Osteoblast (primary cell): ENCODE measurements at places on chromosomes 3 and 15.
A peak's percentile ranks its signal among the peaks of the same experiment; 100 is the strongest.

DNA sequence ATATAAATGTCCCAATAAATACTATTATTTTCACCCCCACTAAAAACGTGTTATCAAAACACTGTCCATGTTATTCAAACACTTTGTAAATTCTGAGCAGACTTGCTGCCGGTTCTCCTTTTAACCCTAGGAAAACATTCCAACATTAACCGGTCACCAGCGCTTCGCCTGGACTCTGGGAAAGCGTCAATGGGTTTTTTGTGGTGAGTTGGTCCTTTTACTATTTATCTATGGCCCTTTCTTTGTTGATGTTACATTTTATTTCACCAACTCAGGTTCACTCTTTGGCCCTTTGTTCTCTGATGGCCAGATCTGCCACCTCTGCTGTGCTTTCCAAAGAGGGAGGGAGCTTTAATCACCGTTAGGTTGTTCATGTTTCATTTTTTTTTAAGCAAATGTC lies 4.1 kb upstream of the EOMES start:
- DNase-seq, result no peak

GRCh38 chr3:152313430-152313829 lies 44.7 kb downstream of the MBNL1 start:
- no peak for DNase-seq

DNA sequence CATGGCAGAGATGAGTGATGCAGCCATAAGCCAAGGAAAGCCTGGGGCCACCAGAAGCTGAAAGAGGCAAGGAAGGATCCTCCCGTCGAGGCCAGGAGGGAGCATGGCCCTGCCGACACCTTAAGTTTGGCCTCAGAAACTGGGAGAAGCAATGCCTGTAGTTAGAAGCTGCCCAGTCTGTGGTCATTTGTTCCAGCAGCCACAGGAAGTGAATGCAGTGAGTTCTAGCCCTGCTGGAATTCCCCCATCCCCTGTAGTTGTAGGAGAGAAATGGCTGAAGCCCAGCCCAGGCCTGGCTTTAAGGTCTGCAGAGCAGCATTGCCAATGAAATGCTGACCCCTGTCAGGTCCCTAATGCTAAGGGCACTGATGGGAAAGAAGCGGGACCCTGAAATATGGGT lies 12.2 kb upstream of the CHSY1 start:
- DNase-seq, result no peak

DNA sequence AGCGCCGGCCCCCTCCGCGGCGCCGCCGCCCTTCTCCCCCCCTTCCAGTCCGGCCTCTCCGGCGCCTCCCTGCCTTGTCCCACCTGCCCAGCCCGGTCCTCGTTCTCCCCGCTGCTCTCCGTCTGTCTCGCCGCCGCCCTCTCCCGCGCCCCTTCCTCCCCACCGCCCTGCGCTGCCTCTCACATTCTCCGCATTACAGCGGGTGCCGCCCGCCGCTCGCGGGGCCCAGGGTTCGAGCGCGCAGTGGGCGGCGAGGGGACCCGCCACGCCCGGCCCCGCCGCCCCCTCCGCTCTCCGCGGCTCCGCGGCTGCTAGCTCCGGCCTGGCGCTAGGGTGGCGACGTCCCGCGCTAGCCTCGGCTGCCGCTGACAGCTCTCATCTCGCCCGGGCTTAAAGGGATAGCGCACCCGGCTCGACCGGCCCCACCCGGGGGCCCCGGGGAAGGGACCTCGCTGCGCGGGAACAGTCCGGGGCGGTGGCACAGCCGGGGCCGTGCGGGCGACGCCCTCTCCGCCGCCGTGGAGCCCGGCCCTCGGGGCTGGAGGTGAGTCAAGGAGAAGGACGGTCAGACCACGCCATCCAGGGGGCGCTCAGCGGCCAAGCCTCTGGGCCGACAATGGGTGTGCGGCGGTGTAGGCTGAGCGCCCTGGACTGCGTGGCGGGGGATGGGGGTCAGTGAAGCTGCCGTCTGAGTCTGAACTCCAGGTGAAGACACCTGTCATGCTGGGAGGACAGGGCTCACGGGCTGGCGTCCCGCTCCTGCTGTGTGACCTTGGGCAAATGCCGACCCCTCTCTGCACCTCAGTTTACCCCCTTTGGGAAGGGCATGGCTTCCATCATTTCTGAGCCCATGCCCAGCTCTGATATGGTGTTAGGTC lies 187.4 kb upstream of the LINGO1 start:
- DNase-seq, result peak; percentile 85

GRCh38 chr3:117750674-117751269 lies 1041.2 kb downstream of the TUSC7 start:
- DNase-seq, result no peak

DNA sequence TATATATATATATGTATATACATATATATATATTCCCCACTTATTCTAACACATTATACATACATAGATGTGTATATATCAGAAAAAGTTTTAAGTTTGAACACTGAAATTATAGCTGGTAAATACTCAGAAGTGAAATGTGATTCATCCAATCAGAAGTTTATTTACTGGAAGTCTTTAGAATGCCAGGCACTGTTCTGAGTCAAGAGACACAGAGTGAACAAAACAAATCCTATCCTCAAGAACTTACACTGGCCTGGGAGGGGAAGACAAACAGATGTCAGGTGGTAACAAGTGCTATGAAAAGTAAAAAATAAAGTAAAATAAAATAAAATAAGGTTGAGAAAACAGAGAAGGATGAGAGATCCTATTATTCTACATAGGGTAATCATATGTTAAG lies 13.4 kb downstream of the DHX36 start:
- DNase-seq, result no peak

GRCh38 chr3:127002195-127003174 lies 19.6 kb downstream of the PLXNA1 start:
- DNase-seq, result peak; percentile 100

- no peak for DNase-seq
These were observed 50.0 kb downstream of the RASGRP1 start for GRCh38 chr15:38514601-38515000.

GRCh38 chr15:51775967-51776816 lies 24.8 kb downstream of the TMOD2 start:
- peak; percentile 43 for DNase-seq

GRCh38 chr3:190608850-190609589 lies 95.1 kb downstream of the IL1RAP start:
- no peak for DNase-seq

DNA sequence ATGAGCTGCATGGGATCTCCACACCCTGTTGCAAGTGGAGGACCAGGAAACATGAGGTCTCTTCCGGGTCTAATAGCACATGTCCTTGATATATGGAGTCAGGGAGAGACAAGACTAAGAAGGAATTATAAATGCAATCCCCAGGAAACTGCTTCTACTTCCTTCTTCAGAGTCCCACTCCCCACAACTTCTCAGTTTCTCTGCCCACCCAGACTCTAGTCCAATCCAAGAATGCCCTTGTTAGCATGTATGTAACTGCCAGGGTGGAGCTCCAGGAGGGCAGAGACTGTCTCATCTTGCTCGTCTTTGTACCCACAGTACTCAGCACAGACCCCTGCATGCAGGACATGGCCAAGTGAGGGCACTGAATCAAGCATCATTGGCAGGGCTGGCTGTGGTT lies 8.3 kb downstream of the DAPK2 start:
- DNase-seq, result no peak

- DNase-seq, result no peak
These were observed 373.8 kb downstream of the ZNF385D start for GRCh38 chr3:21377071-21377769.

GRCh38 chr3:101807888-101808287 lies 28.9 kb downstream of the NXPE3 start:
- no peak for DNase-seq

GRCh38 chr15:101452572-101452971 lies 36.9 kb downstream of the PCSK6 start:
- no peak for DNase-seq

DNA sequence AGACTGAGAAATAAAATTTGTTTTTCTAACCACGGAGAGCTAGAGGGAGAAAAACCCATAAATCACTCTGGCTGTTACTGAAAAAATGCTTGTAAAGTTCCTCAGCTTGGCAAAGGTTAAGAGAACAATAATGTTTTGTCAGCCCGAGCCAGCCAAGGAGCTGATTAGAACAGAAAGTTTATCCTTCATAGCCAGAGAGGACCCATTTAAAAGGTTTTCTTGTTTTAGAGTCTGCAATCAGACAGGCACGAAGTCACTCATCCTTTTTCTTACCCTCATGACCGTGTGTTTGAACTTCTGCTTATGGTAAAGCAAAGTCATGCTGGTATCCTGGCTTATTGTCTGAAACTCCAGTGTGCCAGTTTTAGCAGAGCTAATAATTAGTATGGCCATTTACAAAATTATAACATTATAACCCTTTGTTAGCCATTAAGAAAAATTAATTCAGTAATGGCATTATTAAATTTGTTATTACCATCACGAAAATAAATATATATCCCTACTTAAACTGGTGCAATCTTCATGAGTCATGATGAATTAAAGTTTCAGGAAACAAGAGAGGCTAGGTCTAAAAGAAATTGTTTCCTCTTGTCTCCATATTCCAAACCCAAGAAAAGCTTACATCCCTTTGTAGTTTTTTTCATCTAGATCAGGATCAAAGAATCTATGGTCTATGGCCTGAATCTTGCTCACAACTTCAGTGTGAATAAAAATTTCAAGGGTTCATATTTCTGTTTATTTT lies 13.5 kb upstream of the STXBP5L start:
- DNase-seq, result no peak

DNA sequence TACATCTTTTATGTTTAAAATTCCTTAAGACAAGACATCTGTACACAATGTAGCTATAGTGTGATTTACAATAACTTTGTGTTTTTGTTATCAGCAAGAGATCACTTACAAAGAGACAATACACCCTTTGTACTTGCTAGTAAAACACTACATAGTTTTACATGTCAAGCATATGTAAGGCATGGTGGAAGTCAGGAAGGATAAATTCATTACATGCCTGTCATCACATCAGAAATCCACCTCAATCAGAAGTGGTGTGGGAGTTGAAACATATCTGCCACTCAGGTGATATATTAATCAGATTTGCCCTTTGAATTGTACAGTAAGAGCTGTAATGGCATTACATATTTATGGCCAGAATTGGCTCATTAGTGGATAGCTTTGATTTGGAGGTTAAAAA lies 95.5 kb downstream of the MBNL1 start:
- no peak for DNase-seq

- no peak for DNase-seq
These were observed 66.1 kb upstream of the LIMD1 start for GRCh38 chr3:45528429-45528828.

DNA sequence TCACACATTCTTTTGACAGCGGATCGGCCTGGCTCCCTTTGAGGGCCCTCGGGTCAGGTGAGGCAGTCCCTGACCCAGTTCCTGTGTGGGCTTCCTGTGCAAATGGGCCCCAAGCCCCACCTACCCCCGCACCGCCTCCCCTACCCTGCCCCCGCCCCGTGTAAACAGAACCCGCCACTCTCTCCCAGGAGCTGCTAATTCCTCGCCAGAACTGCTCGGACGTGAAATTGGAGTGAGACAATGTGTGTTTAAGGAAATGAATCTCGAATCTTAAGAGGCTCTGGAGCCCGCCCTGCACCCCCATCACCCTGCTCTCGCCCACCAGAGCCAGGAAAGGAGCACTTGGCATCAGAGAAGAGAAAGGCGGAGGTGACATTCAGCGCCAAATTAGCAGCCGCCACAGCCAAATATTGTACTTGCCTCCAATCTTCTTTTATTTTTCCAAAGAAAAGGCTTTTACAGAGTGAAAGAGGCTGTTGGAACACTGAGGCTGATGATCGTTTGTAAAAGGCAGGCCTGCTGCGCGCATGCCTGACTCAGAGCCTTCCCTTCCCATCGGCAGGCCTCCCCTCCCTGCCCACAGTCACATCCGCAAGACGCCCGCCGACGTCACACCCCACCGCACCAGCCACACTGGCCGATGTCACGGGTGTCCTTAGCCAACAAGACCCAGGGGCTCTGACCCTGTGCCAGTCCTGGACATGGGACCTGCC lies 53.1 kb downstream of the CACNA2D2 start:
- DNase-seq, result peak; percentile 98

- DNase-seq, result no peak
These were observed 644.2 kb downstream of the GRM7 start for GRCh38 chr3:7504886-7505775.

GRCh38 chr15:67680641-67681040 lies 138.1 kb downstream of the MAP2K5 start:
- no peak for DNase-seq

- no peak for DNase-seq
These were observed 64.2 kb downstream of the WWTR1 start for GRCh38 chr3:149593418-149594160.

DNA sequence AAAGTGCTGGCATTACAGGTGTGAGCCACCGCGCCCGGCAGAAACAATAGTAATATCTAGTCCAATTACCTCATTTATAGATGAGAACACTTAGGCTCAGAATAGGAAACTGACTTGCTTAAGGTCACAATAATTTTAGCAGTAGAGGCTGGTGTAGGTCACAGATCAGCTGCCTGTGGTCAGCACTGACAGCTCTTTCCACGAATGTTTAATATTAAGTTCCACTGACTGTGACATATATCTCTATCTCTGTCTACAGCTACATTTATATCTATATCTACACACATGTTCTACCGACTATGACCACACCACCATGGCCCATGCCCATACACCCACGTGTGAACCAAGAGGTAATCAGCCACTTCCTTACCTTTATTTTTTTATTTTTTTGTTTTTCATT lies 40.2 kb upstream of the DLG1 start:
- no peak for DNase-seq
